AML-193 (cell line): ENCODE measurements at places on chromosomes 11 and 22.

- no peak for DNase-seq
Measured at GRCh38 chr11:24312464-24313238, 184.2 kb upstream of the LUZP2 start.

DNA sequence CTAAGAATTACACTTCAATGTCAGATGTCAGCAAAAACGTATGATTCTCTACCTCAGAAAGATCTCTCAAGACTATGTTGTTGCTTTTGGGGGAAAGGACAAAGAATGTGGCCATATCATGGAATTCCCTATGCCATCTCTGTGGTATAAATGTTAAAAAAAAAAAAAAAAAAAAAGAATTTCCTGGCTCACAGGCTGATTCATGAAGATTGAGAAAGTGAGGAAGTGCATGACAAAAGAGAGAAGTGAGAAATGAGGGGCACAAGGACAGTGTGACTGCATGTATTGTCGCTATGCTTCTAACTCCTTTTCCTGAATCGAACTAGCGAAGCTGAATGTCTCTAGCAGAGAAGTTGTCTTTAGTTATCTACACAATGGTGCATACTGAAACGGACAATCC is 80.6 kb upstream of the CARD18 start:
- peak; percentile 60 for DNase-seq

GRCh38 chr11:115922876-115923275 is 418.7 kb upstream of the CADM1 start:
- no peak for DNase-seq

DNA sequence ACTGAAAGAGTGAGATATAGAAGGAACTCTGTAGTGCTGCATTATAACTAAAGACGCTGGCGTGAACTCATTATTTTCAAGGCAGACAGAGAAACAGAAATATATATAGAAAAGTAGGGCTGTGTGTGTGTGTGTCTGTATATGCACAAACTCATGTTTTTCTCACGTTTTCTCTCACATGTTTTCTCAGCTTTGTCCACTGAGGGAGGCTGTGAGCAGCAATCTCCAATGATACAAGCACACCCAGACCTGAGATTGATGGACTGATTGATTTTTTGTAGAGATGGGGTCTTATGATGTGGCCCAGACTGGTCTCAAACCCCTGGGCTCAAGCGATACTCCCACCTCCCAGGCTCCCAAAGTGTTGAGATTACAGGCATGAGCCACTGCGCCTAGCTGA is 122.5 kb downstream of the SERGEF start:
- DNase-seq = no peak

DNA sequence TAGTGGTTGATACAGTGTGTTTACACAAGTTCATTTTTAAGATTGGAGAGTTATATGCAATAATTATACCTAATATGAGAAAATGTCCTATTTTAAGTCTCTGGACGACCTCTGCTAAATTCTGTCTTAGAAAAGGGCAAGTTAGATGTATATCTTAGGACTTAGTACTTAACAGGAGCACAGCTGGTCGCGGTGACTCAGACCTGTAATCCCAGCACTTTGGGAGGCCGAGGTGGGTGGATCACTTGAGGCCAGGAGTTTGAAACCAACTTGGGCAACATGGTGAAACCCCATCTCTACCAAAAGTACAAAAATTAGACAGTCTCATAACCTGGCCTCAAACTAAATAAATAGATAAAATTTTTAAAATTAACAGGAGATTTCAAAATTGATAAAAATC is 27.2 kb downstream of the BSX start:
- DNase-seq = no peak

DNA sequence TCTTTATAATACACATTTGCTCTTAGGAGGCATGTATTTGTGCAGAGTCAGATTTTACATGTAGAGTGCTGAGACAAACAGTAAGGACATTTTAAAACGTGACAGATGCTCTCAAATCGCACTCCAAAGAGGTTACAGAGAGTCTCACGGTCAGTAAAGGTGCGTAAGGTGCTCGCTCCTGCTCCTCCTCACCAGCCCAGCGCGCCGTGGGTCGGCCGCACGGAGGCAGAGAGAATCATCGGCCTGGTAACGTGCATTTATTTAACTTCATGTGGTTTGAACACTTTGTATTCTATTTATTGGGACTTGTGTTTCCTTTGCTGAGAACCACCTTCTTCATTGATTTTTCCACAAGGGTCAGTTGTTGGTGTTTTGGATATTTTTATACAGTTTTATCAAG is 900.1 kb downstream of the BRD1 start:
- DNase-seq = no peak
